Activated CD4-positive, alpha-beta T cell treated with anti-CD3 and anti-CD28 coated beads for 48 hours (primary cell): ENCODE measurements at places on chromosomes 5 and 9.

DNA sequence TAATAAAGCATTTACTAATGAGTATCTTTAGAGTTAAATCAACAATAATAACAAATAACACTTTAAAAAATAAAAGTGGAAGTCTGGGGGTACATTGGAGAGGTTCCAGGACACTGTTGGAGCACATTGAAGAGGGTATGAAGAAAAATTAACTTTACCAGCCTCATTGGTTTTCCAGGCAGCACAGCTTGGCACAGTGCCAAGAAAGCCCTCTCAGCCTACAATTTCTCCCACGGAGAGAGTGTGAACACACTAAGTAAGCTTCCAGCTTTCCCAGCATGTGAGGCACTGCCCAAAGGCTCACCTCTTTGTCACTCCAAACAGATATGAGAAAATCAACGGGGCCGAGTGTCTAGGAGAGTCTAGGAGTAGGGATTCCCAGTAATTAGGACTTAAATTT, 1912.8 kb upstream of the NUDT12 start:
- no peak for DNase-seq

GRCh38 chr5:53170746-53171349, 61.3 kb upstream of the MOCS2 start:
- peak; percentile 4 for DNase-seq

DNA sequence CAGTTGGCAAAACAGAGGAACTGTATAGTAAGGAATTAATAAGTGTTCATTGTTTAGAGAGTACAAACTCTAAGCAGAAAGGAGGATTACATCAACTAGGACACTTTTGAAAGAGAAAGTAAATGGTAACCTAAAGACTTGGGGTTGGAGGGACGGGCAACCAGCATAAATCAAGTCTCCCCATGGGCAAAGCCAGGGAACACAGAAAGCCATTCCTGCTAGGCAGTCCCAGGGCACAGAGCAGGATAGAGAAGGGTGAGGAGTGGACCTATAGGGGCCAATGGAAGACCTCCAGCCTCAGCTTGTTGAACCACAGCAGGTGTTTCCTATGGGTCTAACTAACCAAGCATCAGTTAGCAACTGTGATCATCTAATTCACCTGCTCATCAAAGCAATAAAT, 9.2 kb upstream of the ERAP1 start:
- no peak for DNase-seq

DNA sequence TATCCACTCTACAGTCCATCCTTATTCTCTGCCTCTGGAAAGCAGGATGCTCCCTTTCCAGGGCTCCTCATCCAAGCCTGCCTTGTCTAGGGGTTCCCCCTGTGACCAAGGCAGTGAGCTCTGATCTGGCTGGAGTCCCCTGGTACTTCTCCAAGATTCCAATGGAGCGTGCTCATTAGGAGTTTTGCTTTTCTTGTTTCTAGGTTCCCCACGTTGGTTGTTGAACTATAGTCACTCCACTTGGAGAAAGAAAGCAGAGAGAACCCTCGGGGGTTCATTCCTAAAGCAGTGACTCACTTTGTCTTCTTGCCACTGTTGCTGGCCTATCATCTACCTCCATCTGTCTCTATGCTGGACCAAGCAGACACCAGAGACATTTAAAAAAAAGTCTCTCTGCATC, 192.6 kb downstream of the TLE4 start:
- no peak for DNase-seq

DNA sequence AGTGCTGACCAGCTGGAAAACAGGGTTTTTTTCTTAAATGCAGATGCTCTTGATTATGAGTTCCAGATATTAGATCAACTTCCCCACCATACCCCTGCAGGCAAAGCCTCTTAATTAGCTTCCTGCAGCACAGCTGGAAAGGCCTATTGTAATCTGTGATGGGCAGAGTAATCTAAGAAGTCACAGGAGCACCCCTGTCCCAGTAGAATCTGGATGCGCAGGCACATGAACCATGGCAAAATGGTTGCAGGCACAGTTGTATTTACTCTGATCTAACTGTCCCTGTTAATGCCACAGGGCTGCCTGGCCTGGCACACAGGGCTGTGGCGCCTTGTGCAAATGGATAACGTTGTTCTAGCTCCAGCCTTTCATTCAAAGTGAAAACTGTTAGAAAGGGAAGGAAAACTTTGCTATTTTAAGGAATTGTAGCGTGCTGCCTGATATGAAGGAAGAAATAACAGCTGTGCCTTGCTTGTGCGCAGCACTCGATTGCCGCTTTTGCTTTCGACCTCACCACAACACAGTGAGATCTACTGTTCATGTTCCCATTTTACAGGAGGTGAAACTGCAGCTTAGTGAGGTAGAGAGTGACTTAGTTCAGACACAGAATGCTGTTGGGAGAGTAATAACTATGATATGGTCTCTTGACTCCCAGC, 2.3 kb downstream of the TGFBI start:
- no peak for DNase-seq

DNA sequence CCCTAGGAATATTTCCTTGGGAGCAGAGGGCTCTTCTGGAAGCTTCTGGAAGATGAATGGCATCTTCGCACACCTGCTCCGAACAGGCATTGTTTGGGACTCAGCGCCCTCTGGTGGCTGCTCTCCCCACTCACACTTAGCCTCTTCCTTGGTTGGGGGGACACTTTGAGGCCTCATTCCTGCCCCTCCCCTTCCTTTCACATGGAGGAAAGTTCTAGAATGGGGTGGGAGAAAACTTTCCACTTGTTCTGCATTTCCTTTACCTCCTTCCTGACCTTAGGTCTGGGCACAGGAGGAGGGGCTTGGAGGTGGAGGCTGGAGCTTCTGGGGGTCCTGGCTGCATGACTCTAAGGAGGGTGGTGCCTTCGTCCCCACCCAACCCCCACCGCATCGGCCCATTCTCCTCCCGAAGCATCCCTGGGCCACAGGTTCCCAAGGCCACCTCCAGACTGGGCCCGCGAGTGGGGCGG, 19.3 kb upstream of the SMIM32 start:
- DNase-seq: peak; percentile 56

DNA sequence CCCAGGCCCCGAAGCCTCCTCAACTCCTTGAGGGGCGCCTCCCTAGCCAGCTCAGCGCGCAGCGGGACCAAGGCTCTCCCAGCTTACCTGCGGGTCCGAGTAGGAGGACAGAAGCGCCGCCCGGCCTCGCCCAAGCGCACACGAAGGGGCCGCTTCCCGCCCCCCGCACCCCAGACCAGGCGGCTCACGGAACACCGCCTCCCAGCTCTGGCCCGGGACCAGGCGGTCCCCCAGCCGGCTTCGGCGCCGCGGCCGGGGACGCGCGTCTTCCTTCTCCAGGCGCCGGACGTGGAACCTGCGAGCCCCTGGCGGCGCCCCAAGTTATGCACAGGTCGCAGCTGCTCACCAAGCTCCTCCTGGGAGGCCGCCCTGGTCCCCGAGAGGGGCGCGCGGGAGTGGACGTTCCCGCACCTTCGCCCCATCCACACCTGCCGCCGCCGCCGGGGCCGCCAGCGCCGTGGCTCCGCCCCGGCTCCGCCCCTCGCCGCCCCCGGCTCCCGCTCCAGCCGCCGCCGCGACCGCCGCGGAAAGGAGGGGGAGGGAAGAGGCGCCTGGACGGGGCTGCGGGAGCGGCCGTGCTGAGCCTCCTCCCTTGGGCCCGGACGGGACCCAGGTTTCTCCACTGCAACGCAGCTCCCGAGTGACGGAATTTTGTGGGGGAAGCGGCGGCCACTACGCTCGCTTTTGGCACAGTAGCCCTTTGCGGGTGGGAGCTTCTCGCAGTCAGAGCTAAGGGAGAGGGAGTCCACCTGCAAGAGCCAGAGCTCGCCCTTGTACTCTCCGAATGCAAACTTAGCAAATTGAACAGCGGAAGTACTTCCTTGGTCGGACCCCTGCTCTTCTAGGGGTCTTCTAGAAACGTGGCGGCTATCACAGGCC, 77.5 kb upstream of the IFNE start:
- peak; percentile 63 for DNase-seq

DNA sequence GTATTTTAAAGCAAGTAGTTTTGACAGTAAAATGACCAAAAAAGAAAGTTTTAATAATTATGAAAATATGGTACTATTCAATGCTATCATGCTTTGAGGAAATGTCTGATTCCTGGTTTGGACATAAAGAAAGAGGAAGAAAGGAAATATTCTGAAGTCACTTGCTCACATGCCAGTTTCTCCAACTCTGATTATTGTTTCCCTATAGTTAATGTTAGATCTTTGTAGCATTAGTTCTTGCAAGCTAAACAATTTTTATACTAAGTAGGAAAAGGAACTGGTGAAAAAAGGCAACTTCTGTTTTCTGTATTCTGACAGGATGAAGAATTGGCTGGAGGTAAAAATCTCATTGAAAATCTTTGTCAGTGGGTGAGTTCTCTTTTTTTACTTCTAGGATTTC, 119.5 kb downstream of the YTHDC2 start:
- DNase-seq: no peak

DNA sequence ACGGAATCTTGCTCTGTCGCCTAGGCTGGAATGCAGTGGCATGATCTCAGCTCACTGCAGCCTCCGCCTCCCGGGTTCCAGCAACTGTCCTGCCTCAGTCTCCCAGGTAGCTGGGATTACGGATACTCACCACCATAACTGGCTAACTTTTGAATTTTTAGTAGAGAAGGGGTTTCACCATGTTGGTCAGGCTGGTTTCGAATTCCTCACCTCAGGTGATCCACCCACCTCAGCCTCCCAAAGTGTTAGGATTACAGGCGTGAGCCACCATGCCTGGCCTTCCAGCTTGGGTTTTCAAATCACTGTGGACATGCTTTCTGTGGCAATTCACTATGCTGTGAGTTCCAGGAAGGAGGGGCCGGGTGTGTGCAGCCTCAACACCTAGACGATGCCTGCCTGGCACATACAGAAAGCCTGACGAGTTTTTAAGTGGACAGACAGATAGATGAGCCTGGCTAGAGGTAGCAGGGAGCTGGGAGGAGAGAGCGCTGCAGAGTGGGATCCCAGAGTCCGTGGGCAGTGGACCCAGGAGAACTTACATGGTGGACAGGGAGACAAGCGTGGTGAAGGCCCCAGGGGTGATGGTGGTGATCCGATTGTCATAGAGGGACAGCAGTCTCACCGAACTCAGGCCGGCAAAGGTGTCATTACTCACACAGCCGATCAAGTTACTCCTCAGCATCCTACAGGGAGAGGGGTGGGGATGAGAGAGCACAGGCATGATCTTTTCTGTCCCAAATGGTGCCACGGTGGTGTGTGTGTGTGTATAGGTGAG, 173.4 kb upstream of the PANK3 start:
- no peak for DNase-seq

GRCh38 chr5:150485693-150486401, 22.1 kb upstream of the NDST1 start:
- DNase-seq: peak; percentile 46

- DNase-seq: no peak
Measured at GRCh38 chr9:20580673-20581072, 41.6 kb downstream of the MLLT3 start.

DNA sequence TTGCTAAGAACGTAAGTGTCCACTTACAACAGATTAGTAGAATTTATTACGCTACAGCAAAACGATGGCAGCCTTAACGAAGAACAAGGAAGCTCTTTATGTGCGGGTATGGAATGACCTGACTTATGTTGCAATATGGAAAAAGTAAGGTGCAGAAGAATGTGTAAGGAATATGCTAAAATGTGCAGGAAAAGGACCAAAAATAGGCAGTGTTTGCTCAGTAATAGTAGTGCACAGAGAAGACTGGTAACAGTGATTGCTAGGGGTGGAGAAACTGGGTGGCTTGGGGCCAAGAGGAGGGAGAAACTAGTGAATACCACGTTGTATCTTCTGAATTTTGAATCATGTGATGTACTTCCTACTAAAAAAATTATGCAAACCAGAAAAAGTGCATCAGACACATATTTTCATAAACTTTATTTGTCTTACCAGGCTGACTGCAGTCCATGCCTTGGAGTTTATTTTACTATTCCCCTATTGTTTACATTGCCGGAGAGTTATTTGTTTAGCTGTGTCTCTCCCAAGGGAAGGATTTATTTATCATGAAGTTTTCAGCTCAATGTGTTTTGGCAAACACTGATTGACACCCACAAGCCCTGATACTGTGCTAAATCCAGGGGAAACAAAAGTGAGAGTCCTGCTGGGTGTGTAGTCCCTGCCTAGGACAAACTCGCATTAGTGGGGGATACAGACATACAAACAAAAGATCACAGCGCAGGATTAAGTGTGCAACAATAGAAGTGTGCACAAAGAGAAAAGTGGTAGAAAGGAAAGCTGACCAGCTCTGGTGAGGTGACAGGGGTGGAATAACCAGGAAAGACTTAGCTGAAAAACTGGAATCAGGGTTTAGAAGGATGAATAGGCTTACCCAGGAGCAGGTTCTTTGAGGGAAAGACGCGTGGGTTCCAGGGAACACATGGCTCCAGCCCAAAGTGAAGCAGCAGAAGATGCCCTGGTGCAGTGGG, 34.0 kb upstream of the ZNF484 start:
- no peak for DNase-seq

GRCh38 chr5:5634817-5635216, 212.3 kb downstream of the ICE1 start:
- no peak for DNase-seq

DNA sequence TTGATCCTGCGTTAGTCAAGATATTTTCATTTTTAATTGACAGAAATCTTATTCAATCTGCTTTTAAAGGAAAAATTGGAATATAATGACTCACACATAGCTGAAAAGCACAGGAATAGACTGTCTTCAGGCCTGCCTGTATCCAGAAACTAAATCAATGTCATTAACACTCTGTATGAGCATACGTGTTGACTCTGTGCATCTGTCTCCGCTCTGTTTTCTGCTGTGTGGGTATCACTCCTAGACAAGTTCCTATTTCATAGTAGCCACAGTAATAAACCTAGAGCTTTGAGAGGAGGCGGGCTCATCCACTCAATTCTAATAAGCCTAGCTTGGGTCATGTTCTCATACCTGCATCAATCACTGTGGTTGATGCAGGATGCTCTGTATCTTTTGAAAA, 267.6 kb downstream of the KCTD16 start:
- no peak for DNase-seq

DNA sequence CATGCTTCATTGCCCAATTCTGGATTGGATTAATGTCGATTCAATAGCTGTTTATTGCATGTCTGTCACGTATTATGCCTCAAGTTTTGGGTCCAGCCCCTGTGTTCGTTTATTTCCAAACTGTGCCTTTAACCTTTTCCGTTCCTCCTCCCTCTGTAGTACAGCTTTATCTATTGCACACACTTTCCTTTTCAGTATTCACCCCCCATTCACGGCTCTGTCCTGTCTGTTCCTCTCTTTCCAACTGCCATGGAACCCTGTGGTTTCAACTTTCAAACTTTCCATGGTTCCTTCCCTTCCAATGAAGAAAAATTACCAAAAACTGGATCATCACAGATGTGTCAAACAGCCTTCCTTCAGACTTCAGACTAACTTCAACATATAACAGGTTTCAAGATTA, 17.1 kb downstream of the SMARCA2 start:
- DNase-seq: no peak

DNA sequence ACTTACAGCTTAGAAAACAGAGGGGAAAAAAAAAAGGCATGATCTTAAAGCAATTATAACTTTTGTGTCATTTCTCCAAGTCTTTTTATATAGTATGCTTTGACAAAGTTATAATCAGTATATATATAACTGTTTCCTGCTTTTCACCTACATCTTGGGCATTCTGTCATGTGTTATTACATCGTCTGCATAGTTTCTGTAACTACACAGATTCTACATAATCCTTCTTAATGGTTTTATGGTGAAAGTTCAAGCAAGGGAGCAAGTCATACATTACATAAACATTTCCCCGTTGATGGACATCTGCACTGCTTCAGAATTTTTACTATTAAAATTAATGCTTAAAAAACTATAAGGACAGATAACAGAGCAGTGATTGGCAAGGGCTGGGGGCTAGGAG, 12.1 kb downstream of the FEM1C start:
- DNase-seq: no peak

GRCh38 chr5:83718195-83718825, 2.3 kb downstream of the HAPLN1 start:
- DNase-seq: peak; percentile 27

GRCh38 chr5:43168175-43168574, 23.9 kb upstream of the NIM1K start:
- DNase-seq: no peak
